GM10248 (cell line): ENCODE measurements at places on chromosomes 2 and 18.

- no peak for DNase-seq
Measured at GRCh38 chr2:69660637-69661036, 17.1 kb upstream of the AAK1 start.

GRCh38 chr2:238247841-238248453 lies 8.1 kb upstream of the HES6 start:
- no peak for DNase-seq

- DNase-seq = no peak
Measured at GRCh38 chr2:217732992-217733391, 269.8 kb downstream of the TNS1 start.

DNA sequence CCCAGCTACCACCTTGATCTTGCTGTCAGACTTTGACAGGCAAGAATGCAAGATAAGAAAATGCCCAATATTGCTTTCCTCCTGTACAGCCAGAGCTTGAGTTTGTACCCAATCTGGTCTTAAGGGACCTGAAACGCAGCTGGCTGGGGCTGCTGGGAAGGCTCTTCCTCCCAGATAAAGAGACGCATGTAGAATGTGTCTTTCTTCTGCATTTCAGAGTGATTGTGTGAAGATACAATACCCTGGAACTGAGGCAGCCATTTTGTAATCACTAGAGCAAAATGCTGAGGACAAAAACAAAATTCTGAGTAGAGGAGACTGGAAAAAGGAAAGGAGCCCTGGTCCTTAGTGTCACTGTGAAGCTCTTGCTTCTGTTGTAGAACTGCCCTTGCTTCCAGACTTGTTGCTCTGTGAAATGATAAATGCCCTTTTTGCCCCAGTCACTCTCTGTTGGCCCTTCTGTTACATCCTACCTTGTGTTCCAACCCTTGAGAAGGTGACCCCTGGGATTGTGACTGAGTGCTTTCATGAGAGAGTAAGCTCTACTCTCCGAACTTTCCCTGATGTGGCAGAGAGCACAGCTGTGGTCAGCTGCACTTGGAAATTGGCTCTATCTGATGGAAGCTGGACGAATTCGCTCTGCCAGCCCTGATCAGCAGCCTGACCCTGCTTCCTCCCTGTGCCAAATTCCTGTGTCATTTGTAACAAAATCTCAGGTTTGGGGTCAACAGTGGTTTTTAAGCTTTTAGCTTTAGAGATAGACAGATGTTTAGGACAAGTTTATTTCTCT lies 137.4 kb upstream of the RBMS1 start:
- DNase-seq = no peak

DNA sequence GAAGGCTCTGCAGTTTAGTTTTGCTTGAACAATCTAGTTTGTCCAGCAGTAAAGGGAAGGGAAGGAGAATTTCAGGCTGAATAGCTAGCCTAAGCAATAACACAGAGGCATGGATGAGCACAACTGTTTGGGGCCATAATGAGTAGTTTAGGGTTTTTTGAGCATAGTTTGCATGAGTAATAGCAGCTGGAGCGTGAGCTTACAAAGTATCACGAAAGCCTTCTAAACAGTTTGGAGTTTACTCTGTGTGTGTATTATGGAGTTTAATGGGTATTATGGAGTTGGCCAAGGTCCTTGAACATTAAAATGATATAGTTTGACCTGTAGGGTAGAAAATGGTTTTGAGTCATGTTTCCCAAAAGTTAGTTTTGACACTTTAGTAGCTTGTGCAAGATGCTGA lies 782.3 kb downstream of the ERBB4 start:
- no peak for DNase-seq

GRCh38 chr2:165953306-165953654 lies 296 bp downstream of the TTC21B start:
- DNase-seq = no peak

- no peak for DNase-seq
Measured at GRCh38 chr2:29276151-29276550, 160.9 kb downstream of the CLIP4 start.

DNA sequence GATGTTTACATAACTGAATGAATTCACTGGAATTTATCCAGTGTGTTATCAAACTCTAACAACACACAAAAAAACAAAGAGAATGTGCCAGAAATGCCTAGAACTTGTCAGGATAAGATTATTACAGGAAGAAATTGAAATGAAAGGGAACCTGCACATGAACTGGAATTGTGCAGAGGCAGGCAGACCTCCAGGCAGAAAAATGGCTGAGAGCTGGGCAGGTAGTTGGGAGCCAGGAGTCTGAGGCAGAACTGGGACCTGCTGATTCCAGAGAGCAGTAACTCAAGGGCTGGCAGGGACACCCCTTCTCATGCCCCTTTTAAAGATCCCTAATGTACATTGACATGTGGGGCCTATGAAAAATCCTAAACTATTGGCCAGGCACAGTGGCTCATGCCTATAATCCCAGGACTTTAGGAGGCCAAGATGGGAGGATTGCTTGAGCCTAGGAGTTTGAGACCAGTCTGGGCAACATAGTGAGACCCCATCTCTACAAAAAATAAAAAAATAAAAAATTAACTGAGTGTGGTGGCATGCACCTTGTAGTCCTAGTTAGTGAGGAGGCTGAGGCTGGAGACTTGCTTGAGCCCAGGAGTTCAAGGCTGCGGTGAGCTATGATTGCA lies 674 bp upstream of the SP110 start:
- DNase-seq = no peak
